ENCODE measurements at places on chromosomes 1 and 21.

GRCh38 chr1:2270260-2271100, 42.4 kb downstream of the SKI start:
- DNase-seq: no peak

DNA sequence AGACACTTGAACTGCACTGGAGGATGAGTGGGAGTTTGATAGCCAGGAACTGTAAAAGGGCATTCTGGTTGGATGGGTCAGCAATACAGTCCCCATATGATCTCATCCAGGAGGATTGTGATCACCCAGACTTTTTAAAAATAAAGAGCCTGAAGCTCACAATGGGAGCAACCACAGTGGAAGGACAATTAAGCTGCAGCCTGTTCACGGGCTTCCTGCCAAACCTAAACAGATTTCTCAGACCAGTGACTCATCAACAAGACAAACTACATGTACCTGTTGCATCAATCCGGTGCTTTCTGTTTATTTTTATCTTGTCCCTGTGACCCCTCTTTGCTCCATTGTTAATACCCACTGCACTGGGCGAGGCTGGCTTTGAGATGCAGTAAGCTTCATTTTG, 52.3 kb downstream of the PAPPA2 start:
- no peak for DNase-seq

DNA sequence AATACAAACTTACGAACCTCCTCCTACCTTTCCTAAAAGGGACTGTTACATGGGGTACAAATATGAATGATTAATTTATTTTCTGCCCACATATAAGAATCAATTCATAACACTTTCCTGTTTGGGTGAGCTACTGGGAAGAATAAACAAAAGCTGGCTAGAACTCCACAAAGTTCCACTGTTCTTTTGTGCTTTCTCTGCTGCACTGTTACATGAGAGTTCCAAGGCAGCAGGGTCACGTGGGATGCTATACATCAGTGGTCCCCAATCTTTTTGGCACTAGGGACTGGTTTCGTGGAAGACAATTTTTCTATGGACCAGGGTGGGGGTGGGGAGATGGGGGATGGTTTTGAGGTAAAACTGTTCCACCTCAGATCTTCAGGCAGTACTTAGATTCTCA, 2.2 kb upstream of the ANGPTL7 start:
- DNase-seq: no peak

- no peak for DNase-seq
These were observed 121.5 kb upstream of the GPR52 start for GRCh38 chr1:174326278-174326677.

DNA sequence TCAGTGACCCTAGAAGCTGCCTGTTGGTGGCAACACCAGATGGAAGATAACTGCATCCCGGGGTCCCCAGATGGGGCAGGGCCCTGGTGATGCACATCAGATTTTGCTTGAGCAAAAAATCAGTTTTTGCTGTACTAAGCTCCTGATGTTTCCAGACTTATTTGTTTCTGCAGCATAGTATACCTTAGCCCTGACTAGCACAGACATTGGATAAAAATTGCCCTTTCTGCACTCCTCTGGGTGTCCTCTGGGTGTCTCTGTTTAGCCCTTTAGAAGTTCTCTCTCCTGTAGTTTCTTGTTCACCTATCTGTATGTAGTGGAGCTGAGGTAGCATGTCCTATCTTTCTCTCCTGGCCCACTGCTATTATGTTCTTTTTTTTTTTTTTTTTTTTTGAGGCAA, 30.3 kb upstream of the PLA2G2C start:
- DNase-seq: peak; percentile 8

- no peak for DNase-seq
These were observed 12.8 kb downstream of the S100A7 start for GRCh38 chr1:153447498-153448170.

- DNase-seq: no peak
These were observed 674.5 kb upstream of the CXADR start for GRCh38 chr21:16838331-16838730.

DNA sequence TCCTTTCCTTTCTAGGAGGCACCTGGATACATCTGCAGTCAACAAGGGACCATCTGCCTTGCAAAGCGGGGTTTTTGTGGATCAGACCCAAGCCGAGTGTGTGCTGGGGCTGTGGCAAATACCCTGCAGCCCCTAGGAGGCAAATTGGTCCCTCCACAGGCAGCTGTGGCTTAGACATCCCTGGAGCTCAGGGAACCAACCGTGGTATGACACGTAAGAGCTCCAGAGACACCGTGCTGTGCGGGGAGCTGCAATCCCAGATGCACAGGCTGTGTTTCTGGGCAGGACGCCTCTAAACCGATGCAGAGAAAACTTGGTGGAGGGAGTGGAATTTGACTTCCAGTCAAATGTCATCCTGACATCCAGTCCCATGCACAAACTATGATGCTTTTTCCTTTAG, 141.5 kb downstream of the KAZN start:
- DNase-seq: no peak

GRCh38 chr1:212162635-212163034, 122.6 kb upstream of the PPP2R5A start:
- peak; percentile 11 for DNase-seq

DNA sequence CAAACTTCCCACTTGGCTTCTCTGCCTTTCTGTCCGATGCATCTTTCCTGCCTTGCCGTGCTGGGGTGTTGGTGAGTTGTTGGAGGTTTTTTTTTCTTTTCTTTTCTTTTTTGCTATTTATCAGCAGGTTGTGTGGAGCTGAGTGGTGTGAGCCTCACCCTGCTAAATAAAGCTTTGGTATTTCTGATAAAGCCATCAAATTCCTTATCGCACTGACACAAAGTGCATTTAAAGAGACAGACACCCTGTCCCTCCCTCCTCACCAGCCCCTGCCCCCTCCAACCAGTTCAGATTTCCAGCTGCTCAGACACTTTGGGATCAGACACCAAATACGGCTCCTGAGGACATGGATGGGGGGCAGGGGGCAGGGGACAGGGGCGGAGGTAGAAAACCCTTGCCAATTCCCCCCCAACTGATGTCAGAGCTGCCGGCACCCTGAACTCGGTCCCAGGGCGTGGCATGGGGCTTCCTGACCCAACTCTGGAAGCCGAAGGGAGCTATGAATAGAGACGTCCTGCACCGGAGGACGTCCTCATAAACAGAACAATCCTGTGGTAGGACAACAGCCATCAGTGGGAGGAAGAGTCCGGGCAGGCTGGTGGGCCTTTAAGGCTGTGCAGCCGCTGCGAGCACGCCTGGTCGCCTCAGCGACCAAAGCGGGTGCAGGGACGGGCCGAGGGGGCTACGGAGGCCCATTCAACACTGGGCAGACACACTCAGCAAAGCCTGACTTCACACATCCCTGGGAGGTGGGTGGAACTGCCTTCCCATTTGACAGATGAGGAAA, 79.0 kb downstream of the CASZ1 start:
- no peak for DNase-seq

GRCh38 chr1:177356674-177357435, 186.1 kb downstream of the BRINP2 start:
- no peak for DNase-seq

GRCh38 chr1:29934255-29934772, 698.0 kb downstream of the PTPRU start:
- no peak for DNase-seq

GRCh38 chr1:39204441-39205081, at the start of gene MACF1:
Gene MACF1 (plus strand): TSS chr1:39204695. CDS start chr1:39205023, 328 bp downstream.
- no peak for DNase-seq

- DNase-seq: no peak
These were observed 67.0 kb downstream of the PIK3R3 start for GRCh38 chr1:46065405-46065804.

GRCh38 chr21:17250778-17251241, 262.0 kb upstream of the CXADR start:
- no peak for DNase-seq

- no peak for DNase-seq
These were observed 2.1 kb upstream of the KIF21B start for GRCh38 chr1:201025571-201026002.

DNA sequence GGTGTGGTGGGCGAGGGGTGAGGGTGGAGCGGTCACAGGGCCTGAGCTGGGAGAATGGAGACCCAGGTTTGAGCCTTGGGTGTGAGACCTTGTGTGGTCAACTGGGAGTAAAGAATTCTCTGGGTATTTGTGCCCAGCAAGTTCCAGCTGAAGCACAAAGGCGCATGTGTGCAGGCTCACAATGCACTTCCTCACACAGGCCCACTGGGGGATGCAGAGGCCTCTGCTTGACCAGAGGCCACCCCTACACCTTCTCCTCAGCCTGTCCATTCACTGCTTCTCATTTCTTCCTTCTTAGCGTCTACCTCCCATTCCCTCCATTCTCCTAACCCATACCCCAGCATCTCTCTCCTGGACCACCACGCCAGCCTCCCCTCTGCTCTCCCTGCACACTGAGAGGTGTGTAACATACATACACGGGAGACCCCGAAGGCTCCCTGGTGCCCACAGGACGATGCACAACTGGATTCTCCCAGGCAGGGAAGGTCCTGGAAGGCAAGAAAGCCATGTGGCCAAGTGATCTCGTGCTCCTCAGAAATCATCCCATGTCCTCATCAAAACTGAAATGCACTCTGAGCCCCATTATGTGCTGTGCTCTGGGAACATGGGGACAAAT, 12.3 kb upstream of the TTC39A start:
- DNase-seq: no peak

- DNase-seq: no peak
These were observed 19.5 kb upstream of the SH2D2A start for GRCh38 chr1:156836041-156836654.

GRCh38 chr1:22048351-22049192, 3.9 kb upstream of the CDC42 start:
- no peak for DNase-seq

- no peak for DNase-seq
These were observed 1.0 kb upstream of the TNFSF4 start for GRCh38 chr1:173208146-173208545.

- DNase-seq: no peak
These were observed 5.7 kb downstream of the ZC3H12A start for GRCh38 chr1:37480125-37480466.

GRCh38 chr1:3669421-3669821, 17.1 kb downstream of the TP73 start:
- peak; percentile 7 for DNase-seq

- DNase-seq: peak; percentile 63
These were observed 14.4 kb downstream of the CD55 start for GRCh38 chr1:207335695-207336363.

- DNase-seq: no peak
These were observed 3.6 kb downstream of the NIBAN1 start for GRCh38 chr1:184970691-184971161.

GRCh38 chr21:44375761-44376241, 22.4 kb downstream of the TRPM2 start:
- no peak for DNase-seq

DNA sequence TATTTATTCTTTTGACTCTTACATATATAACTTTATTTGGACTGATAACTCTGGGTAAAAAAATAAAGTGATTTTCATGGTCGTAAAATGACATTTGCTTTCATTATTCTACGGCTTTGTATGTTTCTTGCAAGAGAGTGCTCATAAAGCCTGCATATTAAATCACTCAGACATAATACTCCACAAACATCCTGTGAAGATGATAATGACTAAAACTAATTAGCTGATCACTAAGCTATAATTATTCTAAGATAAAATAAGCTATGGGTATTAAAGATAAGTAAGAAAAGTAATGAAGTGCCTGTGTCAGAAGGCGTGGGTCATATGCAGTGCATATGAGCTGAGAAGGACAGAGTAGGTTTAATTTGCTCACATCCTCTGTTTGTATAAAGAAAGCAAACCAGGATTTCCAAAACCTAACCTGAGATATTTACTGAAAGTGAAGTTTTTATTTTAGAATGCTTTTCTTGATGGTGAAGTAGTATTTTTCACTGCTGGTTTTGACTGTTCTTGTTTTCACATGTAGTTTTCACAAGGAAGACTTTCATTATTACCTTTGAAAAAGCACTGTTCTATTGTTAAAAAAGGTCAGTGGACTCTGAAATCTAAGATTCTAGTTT, 278.8 kb downstream of the AMY1C start:
- DNase-seq: no peak

DNA sequence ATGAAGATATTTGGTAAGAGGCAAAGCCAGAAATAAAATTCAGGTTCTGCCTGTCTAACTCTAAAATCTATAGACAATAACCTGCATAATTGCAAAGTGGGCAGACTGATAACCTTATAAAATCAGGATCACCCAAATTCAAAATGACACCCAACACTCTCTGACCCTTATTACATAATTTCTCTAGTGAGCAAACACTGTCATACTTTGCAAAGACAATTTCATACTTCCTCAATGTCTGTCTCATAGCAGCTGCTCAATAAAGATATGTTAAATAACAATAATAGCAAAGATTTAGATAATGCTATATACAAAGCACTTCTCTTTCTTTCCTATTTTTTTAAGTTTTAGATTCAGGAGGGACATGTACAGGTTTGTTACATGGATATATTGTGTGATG, 118.5 kb downstream of the UCHL5 start:
- no peak for DNase-seq

DNA sequence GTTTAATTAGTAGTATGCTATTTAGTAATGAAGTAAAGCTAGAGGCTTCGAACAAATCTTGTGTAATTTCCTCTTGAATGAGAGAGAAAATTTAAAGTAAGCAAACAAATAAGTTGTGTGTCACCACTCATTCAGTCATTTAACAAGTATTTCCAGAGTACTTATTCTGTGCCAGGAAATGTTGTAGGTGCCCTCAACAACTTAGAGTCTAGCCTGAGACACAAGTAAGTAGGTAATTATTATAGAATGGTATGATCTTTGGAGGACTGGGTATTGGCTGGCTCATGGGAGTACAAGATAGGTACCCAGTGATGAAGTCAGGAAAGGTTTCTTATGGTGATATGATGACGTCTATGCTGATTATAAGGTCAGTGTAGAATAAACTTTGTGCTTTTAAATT, 17.4 kb upstream of the METTL18 start:
- no peak for DNase-seq

DNA sequence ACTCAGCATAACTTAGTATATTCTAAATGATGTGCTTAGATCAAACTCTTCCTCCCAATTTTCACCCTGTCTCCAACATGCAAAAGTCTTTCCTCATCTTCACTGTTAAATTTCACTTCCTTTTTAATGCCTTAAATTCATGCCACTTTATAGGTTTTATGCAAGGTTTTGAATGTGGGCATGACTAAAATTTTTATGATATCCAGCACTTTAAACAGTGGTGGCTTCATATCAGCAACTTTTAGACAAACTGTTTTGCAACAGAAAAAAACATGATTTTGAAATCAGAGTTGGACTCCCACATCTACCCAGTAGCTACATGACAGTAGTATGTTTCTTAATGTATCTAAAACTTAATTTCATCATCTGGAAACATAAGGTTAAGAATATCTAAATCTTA, 84.7 kb upstream of the ZP4 start:
- no peak for DNase-seq

GRCh38 chr1:53408013-53408754, 51.0 kb upstream of the DMRTB1 start:
- DNase-seq: no peak

All from T-helper 1 cell (primary cell).